Mammary epithelial cell (primary cell): ENCODE measurements at places on chromosomes 7 and 10. TPM values are rescaled to one million over a fixed set of nuclear protein-coding genes. Genes with fewer than 3 reads are reported as not detected.

The AIMP2 gene
- total RNA-seq, result 58.4 and 69.5 TPM in 2 replicates

The ZNF425 gene
- 3.3 TPM for total RNA-seq

The CTTNBP2 gene
- total RNA-seq, result 8.0 TPM

The FBXL15 gene
- total RNA-seq, result 5.0 TPM

The VIPR2 gene
- not detected in 2 replicates for total RNA-seq

The OR6B1 gene
- not detected for total RNA-seq

The AKR1C4 gene
- not detected for total RNA-seq

The KLF14 gene
- not detected in 2 replicates for total RNA-seq

The ADARB2 gene
- total RNA-seq, result not detected in 2 replicates

The BTBD16 gene
- total RNA-seq, result not detected

The HMX3 gene
- 0.26 and 0.94 TPM in 2 replicates for total RNA-seq

The JAZF1 gene
- total RNA-seq, result 6.5 TPM

The SEPTIN7 gene
- 170 and 184 TPM in 2 replicates for total RNA-seq

The ACSL5 gene
- not detected in 2 replicates for total RNA-seq

The ZNF25 gene
- total RNA-seq, result 5.9 and 6.7 TPM in 2 replicates

The BMPER gene
- 0.17 TPM for total RNA-seq

The LFNG gene
- 105 TPM for total RNA-seq

The NEUROG3 gene
- total RNA-seq, result not detected in 2 replicates

The GPR15LG gene
- 0.33 TPM for total RNA-seq

The NKX2-3 gene
- not detected for total RNA-seq

The STAM gene
- total RNA-seq, result 35.9 and 60.3 TPM in 2 replicates

The ANKRD30A gene
- total RNA-seq, result not detected in 2 replicates

The GRID2IP gene
- total RNA-seq, result not detected in 2 replicates

The TMEM273 gene
- total RNA-seq, result not detected in 2 replicates

The BAMBI gene
- 7.0 TPM for total RNA-seq
